ENCODE measurements at places on chromosomes 11 and 22. TPM values are rescaled to one million over a fixed set of nuclear protein-coding genes. Genes with fewer than 3 reads are reported as not detected.

DNA sequence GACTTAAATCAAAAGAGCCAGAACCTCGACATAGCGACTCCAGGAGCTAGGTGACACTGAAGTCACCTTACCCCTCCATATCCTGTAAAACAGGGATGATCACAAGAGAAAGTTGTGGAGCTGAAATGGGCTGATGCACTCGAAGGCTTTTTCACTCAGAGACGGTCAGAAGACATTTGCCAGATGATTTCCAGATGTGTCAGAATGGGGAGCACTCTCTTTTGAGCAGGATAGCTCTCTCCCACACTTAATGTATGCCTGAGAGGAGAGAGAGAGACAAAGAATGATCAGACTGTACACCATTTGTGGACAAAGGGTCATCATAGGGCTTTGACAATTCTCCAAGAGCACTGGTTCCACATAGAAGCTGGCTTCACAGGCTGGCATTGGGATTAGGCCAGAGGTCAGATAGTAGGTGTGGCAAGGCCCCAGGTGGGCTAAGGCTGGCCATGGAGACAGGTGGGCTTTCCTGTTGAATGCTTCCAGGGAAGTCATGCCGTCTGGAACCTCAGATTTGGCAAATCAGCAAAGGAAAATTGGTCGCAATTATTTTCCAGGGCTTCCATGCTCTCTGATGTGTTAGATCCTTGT lies 42.3 kb upstream of the ETS1 start:
- no peak for DNase-seq

- DNase-seq = no peak
Measured at GRCh38 chr11:61011229-61011870, 39.9 kb downstream of the CD6 start.

DNA sequence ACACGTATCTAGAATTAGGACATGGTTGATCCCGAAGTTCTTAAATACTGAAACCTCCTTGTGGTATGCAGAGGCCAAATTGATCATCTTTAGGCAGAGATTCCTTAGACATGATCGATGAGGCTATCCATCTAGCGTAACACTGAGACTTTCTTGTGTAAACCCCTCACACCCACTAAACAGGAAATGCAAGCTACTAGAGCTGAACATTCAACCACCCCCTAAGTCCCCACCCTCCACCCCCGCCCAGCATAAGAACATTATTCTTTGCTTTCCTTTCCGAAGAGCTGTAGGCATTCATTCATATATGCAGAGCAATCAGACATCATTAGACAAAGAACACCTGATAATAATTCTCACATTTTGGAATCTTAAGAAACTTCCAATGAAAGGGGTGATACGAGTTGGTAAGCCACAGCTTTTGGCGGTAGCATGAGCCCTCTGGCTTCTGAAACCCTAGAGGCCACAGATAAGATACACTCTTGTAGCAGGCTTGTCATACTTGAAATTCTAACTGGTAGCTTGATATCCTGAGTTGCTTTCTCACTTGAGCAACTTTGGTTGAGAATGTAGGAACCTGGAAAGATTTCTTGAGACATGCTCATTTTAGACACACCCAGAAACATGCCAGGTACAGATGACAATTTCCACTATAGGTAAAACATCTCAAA lies 42.2 kb downstream of the FLI1 start:
- DNase-seq = no peak

GRCh38 chr11:72573072-72573854 lies 101.0 kb downstream of the PDE2A start:
- peak; percentile 46 for DNase-seq

GRCh38 chr11:26027887-26028286 lies 304.0 kb upstream of the ANO3 start:
- DNase-seq = no peak

GRCh38 chr11:72588421-72589410 lies 85.5 kb downstream of the PDE2A start:
- DNase-seq = no peak

GRCh38 chr11:4960877-4961276 lies 5.4 kb upstream of the OR51A2 start:
- no peak for DNase-seq

- DNase-seq = no peak
Measured at GRCh38 chr11:127862406-127862805, 725.0 kb downstream of the ETS1 start.

DNA sequence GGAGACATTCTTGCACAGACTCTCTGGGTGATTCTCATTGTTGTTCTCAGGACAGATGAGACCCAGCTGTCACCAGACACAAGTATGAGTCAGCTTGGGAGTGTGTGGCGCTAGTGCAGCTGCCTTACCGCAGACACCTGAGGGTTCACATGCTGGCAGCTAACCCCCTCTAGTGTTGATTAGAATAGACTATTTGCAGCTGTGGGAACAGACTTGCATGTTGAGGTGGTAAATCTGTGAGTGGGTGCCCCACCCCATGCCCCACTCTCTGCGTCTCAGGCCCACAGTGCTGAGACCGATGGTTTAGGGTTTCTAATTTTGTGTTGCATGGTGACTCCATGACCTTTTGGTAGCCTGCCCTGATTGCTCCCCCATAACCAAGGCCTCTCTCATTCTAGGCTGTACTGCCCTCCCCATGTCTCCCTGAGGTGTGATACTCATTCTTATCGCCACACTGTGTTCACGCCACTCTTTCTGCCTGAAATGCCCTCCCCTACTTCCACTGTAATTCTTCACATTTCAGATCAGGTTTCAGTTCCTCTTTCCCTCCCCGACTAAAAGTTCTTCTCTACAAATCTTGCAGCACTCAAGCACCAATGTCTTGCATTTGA lies 73.7 kb upstream of the KIRREL3 start:
- DNase-seq = no peak

DNA sequence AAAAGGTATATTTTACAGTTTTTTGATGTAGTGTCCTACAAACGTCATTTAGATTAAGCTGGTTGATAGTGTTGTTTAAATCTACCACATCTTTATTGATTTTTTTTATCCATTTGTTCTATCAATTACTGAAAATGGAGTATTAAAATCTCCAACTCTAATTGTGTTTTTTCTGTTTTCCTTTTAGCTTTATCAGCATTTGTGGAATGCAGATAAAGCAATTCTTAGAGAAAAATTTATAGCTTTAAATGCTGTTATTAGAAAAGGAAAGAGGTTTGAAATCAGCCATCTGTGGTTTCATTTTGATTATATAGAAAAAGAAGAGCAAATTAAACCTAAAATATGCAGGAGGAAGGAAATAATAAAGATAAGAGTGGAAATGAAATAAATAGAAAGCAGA lies 39.4 kb upstream of the CBX6 start:
- DNase-seq = no peak

GRCh38 chr11:71263386-71263785 lies 11.0 kb upstream of the SHANK2 start:
- no peak for DNase-seq

GRCh38 chr11:67505605-67506396 lies 638 bp upstream of the PITPNM1 start:
- DNase-seq = peak; percentile 95

DNA sequence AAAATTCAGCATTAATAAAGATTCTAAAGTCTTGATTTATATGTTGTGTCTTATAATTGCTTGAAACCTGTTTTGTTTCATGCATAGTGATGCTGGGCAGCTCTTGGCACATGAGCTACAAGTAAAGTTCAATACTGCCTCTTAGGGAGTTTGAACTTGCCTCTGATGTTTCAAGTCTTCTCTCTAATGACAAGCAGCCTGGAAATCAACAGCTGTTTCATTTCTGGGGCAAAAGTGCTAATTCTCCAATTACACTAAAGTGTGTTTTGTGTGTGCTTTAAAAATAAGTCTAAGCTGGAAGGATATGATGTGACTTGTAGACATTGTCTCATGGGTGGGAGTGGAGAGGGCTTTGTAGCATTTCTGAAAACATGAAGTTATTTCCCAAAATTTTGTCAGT lies 23.7 kb upstream of the SESN3 start:
- no peak for DNase-seq

- DNase-seq = no peak
Measured at GRCh38 chr11:124736736-124737135, 3.0 kb upstream of the NRGN start.

DNA sequence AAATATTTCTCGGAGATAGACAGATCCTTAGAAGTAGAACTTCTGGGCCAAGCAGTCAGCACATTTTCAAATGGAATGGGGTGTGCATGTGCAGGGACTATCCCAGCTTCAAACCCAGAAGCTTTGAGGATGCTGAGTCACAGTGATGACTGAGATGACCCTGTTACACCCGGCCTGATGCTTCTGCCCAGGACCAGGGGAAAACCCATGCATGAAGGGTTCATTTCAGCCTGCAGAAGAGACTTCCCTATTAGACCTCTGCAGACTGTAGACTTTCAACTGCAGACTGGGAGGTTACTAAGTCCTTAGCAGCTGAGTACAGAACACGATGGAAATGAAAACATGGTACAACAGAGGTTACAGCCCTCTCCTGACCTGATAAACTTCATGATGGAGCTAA lies 3.6 kb upstream of the OR2AT4 start:
- no peak for DNase-seq

DNA sequence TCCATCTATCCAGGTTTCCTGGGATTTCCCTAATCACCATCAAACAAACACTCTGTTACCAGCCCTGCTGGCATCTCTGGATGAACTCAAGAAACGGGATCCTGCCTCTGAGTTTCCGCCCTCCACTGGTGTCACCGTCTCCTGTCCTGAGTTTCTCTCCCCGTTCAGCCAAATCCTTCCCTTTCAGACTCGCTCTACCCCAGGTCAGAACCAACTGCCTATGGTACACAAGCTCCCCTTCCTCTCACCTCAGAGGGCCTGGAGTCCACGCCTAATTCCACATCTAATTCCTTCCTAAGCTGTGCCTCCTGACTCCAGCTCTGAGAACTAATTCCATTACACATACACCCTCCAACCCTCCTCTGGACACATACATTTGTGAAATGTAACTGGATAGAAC lies 96.1 kb downstream of the SHANK2 start:
- no peak for DNase-seq

- no peak for DNase-seq
Measured at GRCh38 chr11:83035070-83035854, 36.4 kb downstream of the RAB30 start.

DNA sequence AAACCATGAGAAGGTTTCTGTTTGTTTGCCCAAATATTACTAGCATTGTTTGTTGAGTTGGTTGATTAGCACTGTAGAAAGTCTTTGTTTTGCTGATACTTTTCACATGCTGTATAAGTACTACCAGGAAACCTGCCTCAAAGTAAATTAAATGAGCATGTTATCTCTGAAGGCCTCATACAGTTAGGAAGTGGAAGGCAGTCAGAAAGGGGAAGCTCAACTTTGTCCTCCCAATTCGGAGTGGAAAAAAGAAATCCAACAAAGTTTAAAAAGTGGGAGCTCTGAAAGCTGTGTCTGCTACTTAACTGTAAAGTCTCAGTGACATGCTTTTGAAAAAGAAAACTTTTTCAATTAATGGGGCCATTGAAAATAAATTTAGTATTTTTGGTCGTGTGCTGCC lies 188.3 kb upstream of the BLID start:
- no peak for DNase-seq

DNA sequence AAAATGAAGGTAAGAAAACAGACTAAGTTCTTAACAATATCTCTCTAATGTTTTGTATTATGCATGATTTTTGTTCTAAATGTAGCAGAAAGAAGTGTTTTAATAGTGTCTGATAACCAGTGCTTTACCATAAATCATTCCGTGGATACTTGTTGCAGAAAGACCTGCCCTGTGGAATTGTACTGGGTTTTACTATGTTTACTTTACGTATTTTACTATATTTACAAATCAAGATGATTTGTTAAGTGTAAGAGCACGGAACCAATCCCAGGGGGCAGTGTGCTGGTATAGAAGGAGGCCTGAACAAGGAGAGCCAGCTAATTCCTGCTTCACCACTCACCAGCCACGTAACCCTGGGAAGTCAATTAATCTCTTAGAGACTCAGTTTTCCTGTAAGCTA lies 1.4 kb downstream of the HTR3B start:
- DNase-seq = no peak

- no peak for DNase-seq
Measured at GRCh38 chr11:65536412-65537295, 11.8 kb downstream of the SCYL1 start.

GRCh38 chr11:32109138-32109537 lies 18.3 kb downstream of the RCN1 start:
- DNase-seq = no peak

DNA sequence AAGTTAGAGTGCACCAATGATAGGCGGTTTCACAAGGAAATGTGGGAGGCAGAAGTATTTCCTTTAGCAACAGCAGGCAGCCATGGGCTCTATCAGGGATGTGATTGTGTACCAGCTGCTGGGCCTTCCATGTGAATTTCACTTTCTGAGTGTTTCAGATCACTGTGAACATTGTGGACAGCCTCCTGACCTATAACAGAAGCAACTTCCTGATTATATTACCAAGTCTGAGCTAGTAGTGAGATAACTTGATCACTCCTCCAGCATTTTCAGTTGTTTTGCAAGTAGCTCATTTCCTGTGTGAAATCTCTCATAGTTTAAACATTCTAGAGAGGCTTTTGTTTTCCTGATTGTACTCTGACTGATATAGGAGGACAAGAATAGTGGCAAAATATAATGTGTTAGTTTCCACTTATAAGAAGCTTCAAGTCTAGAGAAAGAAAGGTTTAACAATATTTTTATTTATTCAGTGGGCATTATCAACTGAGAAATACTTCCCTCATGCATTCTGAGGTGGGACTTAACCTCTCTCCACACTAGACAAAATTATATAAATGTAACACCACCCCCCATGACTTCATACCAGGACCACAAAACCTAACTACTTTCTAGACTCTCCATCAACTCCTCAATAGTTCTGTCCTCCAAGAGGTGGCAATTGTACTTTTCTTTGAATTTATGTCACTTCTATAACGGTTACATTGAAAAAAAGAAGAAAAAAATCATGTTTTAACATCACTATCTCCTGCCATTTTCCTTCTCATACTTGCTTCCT lies 184.2 kb upstream of the LUZP2 start:
- DNase-seq = no peak

GRCh38 chr11:12105471-12105870 lies 4.9 kb upstream of the MICAL2 start:
- DNase-seq = no peak

- peak; percentile 81 for DNase-seq
Measured at GRCh38 chr11:18706330-18707243, 8.0 kb downstream of the TMEM86A start.

PARVG gene
- total RNA-seq = 7.1 TPM

MUC15 gene
- total RNA-seq = 169 TPM

ST14 gene
- 101 TPM for total RNA-seq

PYGM gene
- total RNA-seq = 14.8 TPM

MS4A4E gene
- total RNA-seq = not detected

JAML gene
- 2.5 TPM for total RNA-seq

TSPAN32 gene
- total RNA-seq = 0.45 TPM

RASGRP2 gene
- total RNA-seq = 8.9 TPM

KIAA0930 gene
- total RNA-seq = 22.8 TPM

ESAM gene
- 282 TPM for total RNA-seq

PPP1CA gene
- 168 TPM for total RNA-seq

CDC45 gene
- 0.24 TPM for total RNA-seq

YPEL4 gene
- total RNA-seq = not detected

RIMBP3C gene
- total RNA-seq = not detected

OR2AT4 gene
- total RNA-seq = not detected

EXPH5 gene
- 12.2 TPM for total RNA-seq

C11orf86 gene
- not detected for total RNA-seq

Data from thyroid gland (tissue), 4 donors.